Regular cardiac myocyte (primary cell): ENCODE measurements at places on chromosomes 4 and X. TPM values are rescaled to one million over a fixed set of nuclear protein-coding genes. Genes with fewer than 3 reads are reported as not detected.

The GYPE gene
- 0.56 and 1.5 TPM in 2 replicates for total RNA-seq

The CT55 gene
- not detected in 2 replicates for total RNA-seq

The BANK1 gene
- total RNA-seq: 0.19 and 0.28 TPM in 2 replicates

The RHOXF2 gene
- not detected in 2 replicates for total RNA-seq

The FTSJ1 gene
- total RNA-seq: 48.5 and 67.1 TPM in 2 replicates

The DUX4 gene
- total RNA-seq: not detected in 2 replicates

The SLC25A4 gene
- total RNA-seq: 23.4 and 24.5 TPM in 2 replicates

The NIPAL1 gene
- total RNA-seq: 1.4 and 2.9 TPM in 2 replicates

The MAGEE1 gene
- total RNA-seq: 0.96 and 1.4 TPM in 2 replicates

The RWDD4 gene
- 19.7 and 26.6 TPM in 2 replicates for total RNA-seq

The TMEM31 gene
- total RNA-seq: not detected in 2 replicates

The CXXC4 gene
- total RNA-seq: under 0.01 TPM in 2 replicates

The EDNRA gene
- 8.4 and 10.1 TPM in 2 replicates for total RNA-seq

The KLHL34 gene
- under 0.01 TPM in 2 replicates for total RNA-seq

The ENAM gene
- total RNA-seq: under 0.01 TPM in 1 of 2 replicates, not detected in the other

The STOX2 gene
- 0.38 and 1.1 TPM in 2 replicates for total RNA-seq

The MAGEE2 gene
- total RNA-seq: not detected in 2 replicates

The MTMR8 gene
- total RNA-seq: 0.19 and 0.85 TPM in 2 replicates

The S100G gene
- not detected in 2 replicates for total RNA-seq

The UBE2D3 gene
- 308 and 357 TPM in 2 replicates for total RNA-seq

The TRIM75 gene
- not detected in 2 replicates for total RNA-seq

The CXCL8 gene
- total RNA-seq: 991 and 1,189 TPM in 2 replicates

The EIF1AX gene
- 28.8 and 55.2 TPM in 2 replicates for total RNA-seq

The FAM9C gene
- total RNA-seq: not detected in 2 replicates

The DAPP1 gene
- total RNA-seq: not detected in 2 replicates

The DUSP21 gene
- not detected in 2 replicates for total RNA-seq

The CTAG2 gene
- not detected in 2 replicates for total RNA-seq

The SOWAHD gene
- total RNA-seq: 0.28 TPM in 1 of 2 replicates, not detected in the other

The TMPRSS11F gene
- not detected in 2 replicates for total RNA-seq

The RTL5 gene
- total RNA-seq: 2.0 and 3.3 TPM in 2 replicates

The ADGRG2 gene
- under 0.01 TPM in 1 of 2 replicates, not detected in the other for total RNA-seq

The GLRA3 gene
- total RNA-seq: not detected in 2 replicates

The TBC1D8B gene
- total RNA-seq: 14.6 and 17.2 TPM in 2 replicates

The RADX gene
- total RNA-seq: 2.0 and 2.5 TPM in 2 replicates

The ARR3 gene
- not detected in 2 replicates for total RNA-seq

The TGIF2LX gene
- not detected in 2 replicates for total RNA-seq

The CYLC1 gene
- total RNA-seq: not detected in 2 replicates

The TRAM1L1 gene
- total RNA-seq: 3.3 and 3.9 TPM in 2 replicates

The BEX3 gene
- 284 and 308 TPM in 2 replicates for total RNA-seq

The ACOT9 gene
- 36.1 and 62.3 TPM in 2 replicates for total RNA-seq

The FAAH2 gene
- total RNA-seq: not detected in 2 replicates

The RBM47 gene
- total RNA-seq: 0.58 and 2.0 TPM in 2 replicates

The UGT2B15 gene
- not detected in 2 replicates for total RNA-seq

The PNMA6F gene
- total RNA-seq: not detected in 2 replicates

The GUCY1B1 gene
- 1.7 and 3.1 TPM in 2 replicates for total RNA-seq
